ENCODE measurements at places on chromosomes 7 and 10. TPM values are rescaled to one million over a fixed set of nuclear protein-coding genes. Genes with fewer than 3 reads are reported as not detected.
A peak's percentile ranks its signal among the peaks of the same experiment; 100 is the strongest.

DNA sequence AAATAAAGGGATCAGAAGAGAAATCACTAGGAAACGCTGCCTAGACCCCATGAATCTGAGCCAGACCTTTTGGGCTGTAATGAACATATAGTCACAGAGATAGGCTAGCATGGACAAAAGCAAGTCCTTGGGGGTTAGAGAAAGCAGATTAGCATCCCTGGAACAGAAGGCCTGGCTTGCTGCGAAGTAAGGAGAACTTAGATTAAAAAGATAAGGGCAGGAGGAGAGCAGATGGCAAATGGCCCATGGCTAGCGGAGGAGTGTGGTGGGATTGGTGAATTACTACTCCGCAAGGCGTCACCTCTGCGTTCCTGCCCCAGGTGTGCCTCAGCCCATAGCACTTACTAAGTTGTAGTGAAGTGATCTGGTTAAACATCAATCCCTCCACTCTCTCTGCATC, 92.3 kb upstream of the ZNF438 start:
- no peak for DNase-seq

GRCh38 chr7:139995017-139995915, 67.5 kb downstream of the PARP12 start:
- no peak for DNase-seq

GRCh38 chr7:106035568-106035967, 72.5 kb downstream of the CDHR3 start:
- no peak for DNase-seq

- no peak for DNase-seq
Measured at GRCh38 chr7:155188821-155189581, 108.7 kb upstream of the INSIG1 start.

DNA sequence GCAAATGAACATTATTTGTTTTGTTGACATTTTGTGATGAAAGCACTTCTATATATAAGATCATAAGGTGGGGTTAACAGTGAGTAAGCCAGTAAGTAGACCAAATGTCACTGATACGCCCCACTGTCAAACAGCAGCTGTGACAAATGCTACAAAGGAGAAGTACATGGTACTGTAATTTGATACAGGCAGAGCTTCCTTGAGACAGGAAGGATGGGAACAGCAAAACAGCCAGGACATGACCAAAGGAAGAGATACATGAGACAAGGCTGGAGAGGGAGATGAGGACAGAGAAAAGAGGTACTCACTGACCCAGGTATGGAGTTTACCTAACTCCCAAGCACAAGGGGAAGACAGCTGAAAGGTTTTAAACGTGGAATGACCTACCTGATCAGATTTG, 127.0 kb downstream of the SRPK2 start:
- no peak for DNase-seq

DNA sequence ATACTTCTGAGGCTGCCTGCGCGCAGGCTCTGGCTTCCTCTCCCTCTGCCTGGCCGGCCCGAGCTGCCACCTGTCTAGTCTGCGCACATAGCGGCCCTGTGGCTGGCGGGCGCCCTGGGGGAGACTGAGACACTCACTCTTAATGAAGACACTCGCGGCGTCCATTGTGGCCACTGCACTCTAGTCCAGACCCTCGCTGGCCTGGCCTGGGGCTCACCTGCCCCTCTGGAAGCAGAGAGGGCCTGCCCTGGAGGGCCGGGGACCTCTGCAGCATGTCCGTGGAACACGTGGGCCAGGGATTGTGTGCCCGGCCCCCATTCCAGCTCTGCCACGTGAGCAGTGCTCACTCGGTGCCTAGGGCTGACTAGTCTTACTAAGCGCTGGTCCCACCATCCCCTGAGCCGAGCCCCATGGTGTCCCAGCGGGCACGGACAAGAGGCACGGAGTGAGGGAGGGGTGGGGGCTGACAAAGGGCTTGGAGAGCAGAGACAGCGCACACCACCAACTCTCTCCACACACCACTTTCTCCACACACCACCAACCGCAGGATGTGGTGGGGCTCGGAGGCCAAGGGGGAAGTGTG, 149.3 kb downstream of the ELFN1 start:
- DNase-seq = no peak

DNA sequence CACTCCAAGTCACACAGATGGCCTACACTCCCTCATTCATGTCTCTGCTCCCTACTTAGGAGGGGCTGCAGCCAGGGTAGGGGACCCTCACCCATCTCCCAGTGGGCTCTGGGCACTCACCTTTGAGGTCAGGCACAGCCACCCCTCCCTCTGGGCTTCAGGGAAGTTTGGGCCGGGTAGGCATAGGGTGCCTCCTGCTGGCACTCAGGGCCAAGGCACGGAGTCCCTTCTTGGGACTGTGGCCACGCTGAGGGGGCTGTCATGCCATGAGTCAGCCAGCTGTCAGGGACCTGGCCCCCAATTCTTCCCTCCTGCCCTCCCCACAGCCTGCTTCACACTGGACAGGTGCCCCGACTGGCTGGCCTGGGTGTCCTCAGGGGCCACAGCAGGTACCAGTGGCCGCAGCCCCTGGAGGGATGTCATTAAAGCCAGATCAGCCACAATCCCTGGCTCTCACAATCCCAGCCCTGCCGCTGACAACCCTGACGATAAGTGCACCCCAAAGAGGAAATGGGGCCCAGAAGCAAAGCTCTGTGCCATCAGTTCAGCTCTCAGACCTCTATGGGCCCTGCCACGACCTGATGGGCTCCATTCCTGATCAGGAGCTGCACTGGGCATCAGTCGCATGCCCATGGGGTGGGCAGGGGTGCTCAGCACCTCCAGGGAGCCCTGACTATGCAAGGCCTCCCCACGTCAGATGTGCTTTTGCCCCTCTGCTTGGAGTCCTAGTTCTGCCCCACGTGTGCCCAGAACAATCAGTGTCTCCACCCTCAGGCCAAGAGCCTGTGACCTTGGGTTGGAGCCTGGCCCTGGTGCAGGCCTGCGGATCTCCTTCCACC, 34.1 kb upstream of the RET start:
- DNase-seq = no peak

DNA sequence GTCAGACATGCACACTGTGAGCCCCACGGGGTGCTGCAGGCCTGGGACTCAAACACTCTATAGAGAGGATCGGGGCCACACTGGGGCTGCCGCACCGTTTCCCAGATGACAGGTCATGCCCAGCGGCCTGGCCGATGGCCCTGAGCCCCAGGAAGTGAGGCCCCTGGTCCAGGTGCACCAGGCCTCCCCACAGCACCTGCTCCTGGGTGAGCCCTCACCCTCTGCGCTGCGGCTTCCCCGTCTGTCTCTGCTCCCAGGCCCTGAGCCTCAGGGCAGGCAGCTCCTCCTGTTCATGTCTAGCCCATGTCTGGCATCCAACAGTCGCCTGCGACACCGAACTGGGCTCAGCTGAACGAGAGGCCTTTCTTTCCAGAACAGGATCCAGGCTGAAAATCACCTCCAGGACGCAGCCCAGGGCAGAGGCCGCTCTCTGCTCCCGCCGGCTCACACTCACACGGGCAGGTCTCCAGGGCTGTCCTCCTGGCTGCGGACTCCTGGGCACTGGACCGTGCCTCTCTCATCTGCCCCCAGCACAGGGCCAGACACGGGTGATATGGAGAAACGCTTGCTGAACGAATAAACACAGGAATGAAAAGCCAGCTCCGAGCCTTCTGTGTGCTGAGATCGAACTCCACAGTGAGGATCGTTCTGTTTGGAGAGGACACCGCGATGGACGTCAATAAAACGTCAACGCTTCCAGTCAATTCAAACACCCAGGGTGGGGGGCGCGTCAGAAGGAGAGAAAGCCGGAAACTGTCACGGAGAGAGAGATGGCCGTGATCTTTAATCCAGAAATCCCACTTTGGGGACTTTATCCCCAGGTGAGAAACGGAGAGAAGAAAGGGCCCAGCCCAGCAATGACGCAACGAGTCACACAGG, 202.4 kb downstream of the ELFN1 start:
- no peak for DNase-seq

GRCh38 chr7:155222573-155222972, 75.1 kb upstream of the INSIG1 start:
- DNase-seq = no peak

DNA sequence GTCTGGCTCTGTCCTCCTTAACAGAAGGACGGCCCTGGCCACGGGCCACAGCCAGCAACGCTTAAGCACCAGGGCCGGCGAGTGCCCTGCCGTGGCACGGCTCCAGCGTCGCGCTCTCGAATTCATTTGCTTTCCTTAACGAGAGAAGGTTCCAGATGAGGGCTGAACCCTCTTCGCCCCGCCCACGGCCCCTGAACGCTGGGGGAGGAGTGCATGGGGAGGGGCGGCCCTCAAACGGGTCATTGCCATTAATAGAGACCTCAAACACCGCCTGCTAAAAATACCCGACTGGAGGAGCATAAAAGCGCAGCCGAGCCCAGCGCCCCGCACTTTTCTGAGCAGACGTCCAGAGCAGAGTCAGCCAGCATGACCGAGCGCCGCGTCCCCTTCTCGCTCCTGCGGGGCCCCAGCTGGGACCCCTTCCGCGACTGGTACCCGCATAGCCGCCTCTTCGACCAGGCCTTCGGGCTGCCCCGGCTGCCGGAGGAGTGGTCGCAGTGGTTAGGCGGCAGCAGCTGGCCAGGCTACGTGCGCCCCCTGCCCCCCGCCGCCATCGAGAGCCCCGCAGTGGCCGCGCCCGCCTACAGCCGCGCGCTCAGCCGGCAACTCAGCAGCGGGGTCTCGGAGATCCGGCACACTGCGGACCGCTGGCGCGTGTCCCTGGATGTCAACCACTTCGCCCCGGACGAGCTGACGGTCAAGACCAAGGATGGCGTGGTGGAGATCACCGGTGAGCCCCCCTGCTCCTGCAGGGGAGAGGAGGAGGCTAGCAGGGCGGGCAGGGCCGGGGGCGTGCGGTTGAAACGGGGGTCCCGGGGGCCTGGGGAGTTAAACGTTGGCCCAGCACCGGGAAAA, at the start of gene HSPB1:
TSS of gene HSPB1 (plus strand) at position 327 of the 855 bp plus-strand sequence. CDS start at position 367, 40 bp downstream.
- DNase-seq = peak; percentile 50

The MEOX2 gene
- 12.6 TPM for total RNA-seq

The UTF1 gene
- not detected for total RNA-seq

The PRF1 gene
- total RNA-seq = not detected
